Stimulated activated CD8-positive, alpha-beta memory T cell treated with anti-CD3 and anti-CD28 coated beads, Interleukin-15, amount 100 ng/mL, for 24 hours (primary cell): ENCODE measurements at places on chromosomes 11 and 22.

GRCh38 chr11:128246810-128247594 is 340.4 kb downstream of the ETS1 start:
- DNase-seq: no peak

DNA sequence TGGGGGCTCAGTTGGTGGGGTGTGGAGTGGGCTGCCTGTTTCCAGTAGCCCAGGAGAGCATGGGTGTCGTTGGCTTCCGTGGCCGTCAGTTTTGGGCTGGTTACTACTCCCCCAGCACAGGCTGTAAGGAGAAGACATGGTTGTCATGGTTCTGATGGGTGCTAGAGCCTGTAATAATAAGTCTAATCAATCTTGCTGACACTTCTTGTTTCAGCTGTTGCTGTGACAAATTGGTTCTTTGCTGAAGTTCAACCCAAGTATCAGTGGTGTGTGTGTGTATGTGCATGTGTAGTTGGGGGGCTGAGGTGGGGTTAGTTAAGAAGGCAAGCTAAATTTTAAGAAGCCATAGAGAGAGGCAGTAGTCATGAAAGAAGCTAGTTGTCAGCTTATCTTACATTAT is 61.3 kb upstream of the DBX1 start:
- DNase-seq: no peak

- DNase-seq: no peak
These were observed 278.7 kb upstream of the LARGE1 start for GRCh38 chr22:34198976-34199375.

GRCh38 chr22:19753090-19753842 is 7.3 kb upstream of the TBX1 start:
- DNase-seq: no peak
